AG08395 (cell line): ENCODE measurements at places on chromosomes 6 and 20.

DNA sequence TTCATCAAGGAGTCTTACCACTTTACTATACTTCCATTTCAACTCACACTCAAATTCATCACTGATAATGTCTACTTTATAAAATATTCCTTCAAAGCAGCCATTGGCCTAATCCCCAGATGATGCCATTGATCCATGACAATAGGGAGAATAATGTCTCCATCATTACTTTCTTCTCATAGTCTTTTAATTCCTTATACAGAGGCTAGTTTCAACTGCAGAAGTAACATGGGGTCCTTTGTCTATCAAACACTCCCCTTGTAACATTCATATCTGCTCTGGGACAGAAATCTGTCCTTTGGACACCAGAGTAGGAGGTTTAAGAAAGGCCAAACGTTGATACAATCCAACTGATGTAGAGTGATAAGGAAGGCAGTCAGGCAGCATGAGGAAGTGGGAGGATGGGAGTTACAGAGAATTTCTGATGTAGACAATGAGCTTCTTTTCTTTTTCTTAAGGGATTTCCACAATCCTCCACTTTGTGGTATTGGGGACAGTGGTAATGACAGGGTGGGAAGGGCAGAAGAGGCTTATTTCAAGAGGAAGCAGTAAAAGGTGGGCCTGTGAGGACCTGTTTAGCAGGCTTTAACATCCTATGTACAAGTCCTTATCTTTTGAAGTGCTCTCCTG lies 18.9 kb upstream of the HLA-DOA start:
- no peak for DNase-seq

DNA sequence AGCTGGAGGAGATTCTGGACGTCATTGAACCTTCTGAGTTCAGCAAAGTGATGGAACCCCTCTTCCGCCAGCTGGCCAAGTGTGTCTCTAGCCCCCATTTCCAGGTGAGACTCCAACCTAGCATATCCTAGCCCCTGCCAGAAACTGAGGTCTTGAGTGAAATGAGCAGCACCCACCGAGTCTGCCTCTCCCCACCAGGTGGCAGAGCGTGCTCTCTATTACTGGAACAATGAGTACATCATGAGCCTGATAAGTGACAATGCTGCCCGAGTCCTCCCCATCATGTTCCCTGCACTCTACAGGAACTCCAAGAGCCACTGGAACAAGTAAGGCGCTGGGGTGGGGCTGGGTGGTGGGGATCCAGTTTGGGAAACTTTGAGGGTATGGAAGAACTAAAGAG lies 4.6 kb downstream of the MEA1 start:
- peak; percentile 41 for DNase-seq

GRCh38 chr6:100617633-100618350 lies 153.1 kb upstream of the SIM1 start:
- DNase-seq: no peak

DNA sequence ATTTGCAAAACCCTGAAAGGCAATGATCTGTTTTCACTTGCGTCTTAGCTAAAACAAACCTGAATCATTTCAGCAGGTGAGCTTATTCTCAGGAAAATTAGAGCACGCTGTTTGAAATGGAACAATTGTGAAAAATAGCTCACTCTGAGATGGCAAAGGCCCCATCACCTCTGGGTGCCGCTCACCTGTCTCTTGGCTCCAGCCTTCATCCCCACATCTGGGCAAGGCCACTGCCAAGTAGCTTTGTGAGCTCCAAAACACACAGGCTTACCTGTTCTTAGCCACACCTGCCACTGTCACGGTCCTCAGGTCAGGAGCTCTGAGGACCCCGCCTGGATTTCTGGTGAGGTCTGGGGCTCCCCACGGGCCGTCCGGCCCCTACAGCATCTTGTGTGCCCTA lies 66.7 kb downstream of the SMOC2 start:
- DNase-seq: no peak

DNA sequence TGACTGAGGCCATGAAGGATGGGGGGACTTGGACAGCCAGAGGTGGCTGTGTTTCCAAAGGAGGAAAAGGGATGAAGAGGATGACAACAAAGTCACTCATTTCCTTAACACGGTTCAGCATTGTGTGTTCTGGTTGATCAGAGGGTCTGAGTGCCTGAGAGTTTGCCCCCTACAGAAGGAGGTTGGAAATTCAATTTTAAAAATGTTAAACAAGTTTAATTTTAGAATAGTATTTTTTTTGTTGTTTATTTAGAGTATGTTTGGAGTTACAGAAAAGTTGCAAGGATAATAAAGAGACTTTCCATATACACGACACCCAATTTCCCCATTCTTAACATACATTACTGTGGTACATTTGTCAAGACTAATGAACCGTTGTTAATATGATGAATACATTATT lies 10.3 kb upstream of the VAPB start:
- no peak for DNase-seq

DNA sequence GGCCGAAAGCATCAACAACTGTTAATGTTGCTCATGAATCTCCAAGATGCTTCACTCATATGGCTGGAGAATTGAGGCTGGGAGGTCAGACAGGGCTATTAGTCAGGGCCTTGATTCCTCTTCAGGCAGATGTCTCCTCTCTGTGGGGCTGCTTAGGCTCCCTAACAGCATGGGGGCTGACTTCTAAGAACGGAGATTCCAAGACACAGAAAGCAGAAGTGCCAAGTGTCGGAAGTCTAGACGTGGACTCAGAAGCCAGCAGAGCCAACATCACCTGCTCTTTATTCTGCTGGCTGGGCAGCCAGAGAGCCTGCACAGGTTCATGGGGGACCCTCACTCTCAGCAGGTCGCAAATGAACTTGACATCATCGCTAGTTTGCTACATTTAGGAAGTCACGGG lies 279.8 kb downstream of the CDH26 start:
- DNase-seq: no peak

DNA sequence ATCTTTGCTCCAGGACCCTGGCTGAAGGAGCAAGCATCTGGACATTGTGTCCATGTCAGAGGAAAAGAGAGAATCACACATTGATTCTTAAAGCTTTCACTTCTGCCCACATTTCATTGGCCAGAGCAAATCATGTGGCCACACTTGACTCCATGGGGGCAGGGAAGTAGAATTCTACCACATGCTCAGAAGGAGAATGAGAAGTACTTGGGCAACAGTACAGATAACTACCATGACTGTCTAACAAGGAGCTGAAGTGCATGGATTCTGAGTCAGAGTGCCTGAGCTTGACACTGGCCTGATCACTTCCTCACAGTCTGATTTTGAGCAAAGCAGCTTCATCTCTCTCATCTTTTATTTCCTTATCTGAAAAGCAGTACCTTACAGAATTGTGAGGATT lies 38.6 kb downstream of the GHRH start:
- DNase-seq: peak; percentile 94

- no peak for DNase-seq
These were observed 8.8 kb upstream of the METTL24 start for GRCh38 chr6:110366975-110367374.

- peak; percentile 83 for DNase-seq
These were observed 9.6 kb downstream of the MOXD1 start for GRCh38 chr6:132391391-132392269.

DNA sequence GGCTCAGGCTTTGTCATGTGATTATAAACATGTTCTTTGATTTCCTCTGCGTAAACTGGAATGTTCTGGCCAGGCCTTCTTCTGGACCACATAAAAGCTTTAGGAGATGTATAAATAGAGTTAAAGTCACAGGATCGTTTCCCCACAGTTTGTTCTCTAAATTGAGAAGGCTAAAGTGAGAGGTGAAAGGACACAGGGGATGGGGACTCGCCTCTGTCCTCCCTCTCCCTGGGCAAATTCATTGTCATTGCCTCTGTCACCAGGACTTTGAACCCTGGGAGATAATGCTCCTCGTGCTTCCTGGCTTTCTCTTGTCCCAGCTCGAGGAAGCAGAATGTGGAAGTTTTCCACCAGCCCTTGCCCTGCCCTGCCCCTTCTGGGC lies 20.3 kb upstream of the ZFAND3 start:
- DNase-seq: no peak

GRCh38 chr6:159137676-159138075 lies 31.5 kb upstream of the FNDC1 start:
- DNase-seq: no peak

- no peak for DNase-seq
These were observed 6.0 kb upstream of the MYLK4 start for GRCh38 chr6:2756687-2757224.

- DNase-seq: no peak
These were observed 53.5 kb downstream of the COL21A1 start for GRCh38 chr6:56193846-56194245.

- peak; percentile 53 for DNase-seq
These were observed 40.3 kb downstream of the KIF6 start for GRCh38 chr6:39684790-39685488.

DNA sequence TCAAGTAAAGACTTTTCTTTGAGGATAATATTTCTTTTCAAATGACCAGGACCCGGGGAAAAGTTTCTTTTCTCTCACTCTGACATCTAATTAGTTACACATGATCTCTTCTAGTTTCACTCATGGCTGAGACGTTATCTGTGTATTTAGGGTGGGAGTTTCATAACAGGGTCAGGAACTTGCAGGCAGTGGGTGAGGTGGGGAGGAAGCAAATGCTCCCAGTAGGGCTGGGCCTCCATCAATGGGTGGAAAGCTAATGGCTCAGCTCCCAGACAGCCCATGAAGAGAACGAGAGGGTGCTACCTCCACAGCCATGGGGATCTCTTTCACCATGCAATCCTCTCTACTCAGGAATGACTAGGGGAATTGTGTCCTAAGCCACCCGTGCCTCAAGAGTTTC lies 119.3 kb downstream of the F13A1 start:
- DNase-seq: no peak

GRCh38 chr6:11066505-11067347 lies 22.6 kb upstream of the ELOVL2 start:
- DNase-seq: no peak

- peak; percentile 29 for DNase-seq
These were observed 637.8 kb upstream of the EYS start for GRCh38 chr6:66344796-66345195.

- no peak for DNase-seq
These were observed 881.5 kb upstream of the SLC35B3 start for GRCh38 chr6:9316831-9317230.

DNA sequence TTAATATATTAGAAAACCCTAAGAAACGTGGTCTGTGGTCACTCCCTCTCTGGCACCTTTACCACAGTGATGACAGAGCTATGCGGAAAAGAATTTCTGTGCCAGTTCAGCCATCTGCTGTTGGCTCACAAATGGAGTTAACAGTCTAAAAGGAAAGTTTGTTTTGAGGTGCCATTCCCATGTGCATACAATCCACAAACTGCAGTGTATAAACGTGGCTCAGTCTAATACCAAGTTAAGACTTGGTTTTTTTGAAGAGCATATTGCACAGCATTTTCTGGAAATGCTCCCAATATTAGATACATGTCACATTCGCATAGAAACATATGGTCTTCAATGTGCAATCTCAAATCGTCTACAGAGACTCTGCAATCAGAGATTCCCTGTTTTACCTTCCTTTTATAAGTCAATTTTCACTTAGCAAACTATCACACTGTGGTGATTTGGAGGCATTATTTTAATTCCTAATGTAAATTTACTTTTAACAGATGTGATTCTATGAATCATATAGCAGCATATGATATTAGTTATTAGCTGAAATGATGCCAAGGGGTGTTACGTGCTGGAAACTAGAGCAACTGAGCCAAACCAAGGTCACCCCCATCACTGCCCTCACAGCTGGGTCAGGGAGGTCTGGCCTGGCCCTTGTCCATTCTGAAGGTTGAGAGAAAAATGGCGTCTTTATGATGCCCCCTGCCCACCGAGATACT lies 383.5 kb downstream of the PRKN start:
- peak; percentile 20 for DNase-seq

GRCh38 chr6:7334685-7335084 lies 21.7 kb upstream of the SSR1 start:
- no peak for DNase-seq
